ENCODE measurements at places on chromosomes 5 and 9.

GRCh38 chr5:78792345-78793055 lies 143.9 kb upstream of the LHFPL2 start:
- DNase-seq: no peak

- no peak for DNase-seq
These were observed 161.9 kb downstream of the CCDC171 start for GRCh38 chr9:15714746-15715145.

DNA sequence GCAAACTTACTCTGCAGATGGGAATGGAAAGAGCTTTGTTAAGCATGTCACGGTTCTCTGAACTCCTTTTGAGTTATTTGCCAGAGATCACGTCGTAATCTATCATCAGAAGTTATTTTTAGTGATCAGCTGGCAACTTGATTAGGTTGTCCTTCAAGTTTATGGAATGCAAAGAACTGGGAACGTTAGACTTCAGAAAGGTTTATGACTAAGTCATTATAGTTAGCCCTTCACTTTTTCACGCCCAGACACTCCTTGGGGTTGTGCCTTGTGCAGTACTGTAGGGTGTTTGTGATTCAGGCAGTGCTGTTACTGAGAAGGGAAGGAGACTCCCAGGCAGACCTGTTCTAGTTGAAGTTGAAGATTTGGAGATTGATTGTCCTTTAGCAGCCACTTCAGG lies 26.8 kb upstream of the PHF2 start:
- DNase-seq: no peak

DNA sequence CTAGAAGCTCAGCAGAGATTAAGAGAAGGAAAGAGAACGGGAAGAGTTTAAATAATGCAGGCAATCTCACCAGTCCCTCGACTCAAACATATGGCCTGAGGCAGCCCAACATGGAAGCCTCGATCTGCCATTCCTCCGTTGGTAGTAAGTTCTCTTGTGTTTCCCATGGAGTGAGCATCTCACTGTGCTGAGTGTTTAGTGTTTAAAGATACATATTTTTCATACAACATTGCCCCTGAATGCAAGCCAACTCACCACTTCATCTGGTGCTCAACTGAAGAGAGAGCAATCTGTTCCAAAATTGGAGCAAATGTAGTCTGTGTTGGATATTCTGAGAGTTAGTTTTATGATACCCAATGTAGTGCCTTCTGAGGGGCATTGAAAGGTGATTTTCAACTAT lies 171.5 kb upstream of the ATP10B start:
- DNase-seq: no peak

- no peak for DNase-seq
These were observed 29.4 kb downstream of the RAD23B start for GRCh38 chr9:107312376-107313050.

Data from activated naive CD4-positive, alpha-beta T cell treated with Interleukin-2 at 50 U/mL for 16 hours (primary cell).